ENCODE measurements at places on chromosomes 12 and 14.
A peak's percentile ranks its signal among the peaks of the same experiment; 100 is the strongest.

GRCh38 chr12:42780671-42781070, 191.1 kb upstream of the PRICKLE1 start:
- no peak for DNase-seq

DNA sequence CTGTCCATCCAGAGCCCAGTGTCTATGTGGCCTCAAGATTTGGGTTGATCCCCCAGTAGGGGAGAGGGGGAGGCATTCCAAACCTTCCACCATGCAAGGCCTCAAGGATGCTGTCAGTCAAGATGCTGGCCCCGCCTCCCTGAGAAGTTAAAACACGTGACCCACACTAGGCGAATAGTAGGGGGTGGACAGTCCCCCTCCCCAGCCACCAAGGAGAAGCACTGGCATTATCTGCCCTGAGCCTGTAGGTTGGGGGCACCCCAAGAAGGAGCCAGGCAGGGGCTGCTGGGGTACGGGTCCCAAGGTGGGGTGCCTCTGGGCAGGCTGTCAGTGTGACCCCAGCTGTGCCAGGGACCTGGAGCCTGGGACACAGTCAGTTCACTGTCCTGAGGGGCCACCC, 2.3 kb downstream of the SLC25A29 start:
- DNase-seq, result no peak

- DNase-seq, result no peak
Observed at GRCh38 chr14:104388541-104389325, 190.8 kb upstream of the C14orf180 start.

DNA sequence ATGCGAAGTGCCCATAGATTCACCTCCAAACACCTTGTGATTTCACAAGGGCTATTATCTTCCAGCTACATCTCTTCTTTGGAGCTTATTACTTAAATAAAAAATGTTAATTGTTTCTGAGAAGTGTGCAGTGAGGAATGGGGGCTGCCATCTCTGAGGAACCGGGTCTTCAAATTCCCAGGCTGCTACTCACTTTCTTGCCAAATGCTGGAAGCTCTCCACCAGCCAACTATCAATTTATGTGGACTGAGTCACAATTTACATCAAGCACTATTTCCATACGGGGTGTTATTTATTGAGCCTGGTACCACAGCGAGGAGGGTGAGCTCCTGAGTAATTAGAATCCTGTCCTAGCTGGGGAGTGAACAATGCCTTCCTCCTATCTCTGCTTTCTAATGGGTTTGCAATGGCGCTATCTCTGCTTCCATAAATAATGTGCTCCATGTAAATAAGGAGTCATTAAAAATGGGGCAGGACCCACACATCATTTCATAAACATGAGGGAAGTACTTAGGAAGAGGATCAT, 898.3 kb downstream of the VRK1 start:
- DNase-seq, result no peak

GRCh38 chr14:70808416-70809224, 693 bp downstream of the MAP3K9 start:
- no peak for DNase-seq

DNA sequence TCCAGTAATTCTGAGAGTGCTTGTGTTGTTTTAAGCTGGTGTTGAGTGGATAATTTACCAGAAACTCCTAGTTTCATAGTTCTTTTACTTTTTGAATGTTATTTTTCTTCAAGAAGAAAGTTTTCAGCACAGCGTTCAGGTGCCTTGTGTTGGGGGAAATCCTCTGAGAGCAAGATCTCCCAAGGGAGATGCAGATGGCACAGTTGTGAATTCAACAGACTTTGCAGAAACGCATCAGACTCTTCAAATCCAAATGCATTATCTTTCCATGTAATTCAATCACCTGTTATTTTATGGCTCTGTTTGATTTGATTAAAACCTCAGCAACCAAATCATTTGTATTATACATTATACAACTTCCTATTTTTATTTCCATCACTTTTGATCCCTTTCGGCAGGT, 439.9 kb downstream of the EGLN3 start:
- DNase-seq, result no peak

- no peak for DNase-seq
Observed at GRCh38 chr12:73225371-73225937, 953.3 kb downstream of the TRHDE start.

DNA sequence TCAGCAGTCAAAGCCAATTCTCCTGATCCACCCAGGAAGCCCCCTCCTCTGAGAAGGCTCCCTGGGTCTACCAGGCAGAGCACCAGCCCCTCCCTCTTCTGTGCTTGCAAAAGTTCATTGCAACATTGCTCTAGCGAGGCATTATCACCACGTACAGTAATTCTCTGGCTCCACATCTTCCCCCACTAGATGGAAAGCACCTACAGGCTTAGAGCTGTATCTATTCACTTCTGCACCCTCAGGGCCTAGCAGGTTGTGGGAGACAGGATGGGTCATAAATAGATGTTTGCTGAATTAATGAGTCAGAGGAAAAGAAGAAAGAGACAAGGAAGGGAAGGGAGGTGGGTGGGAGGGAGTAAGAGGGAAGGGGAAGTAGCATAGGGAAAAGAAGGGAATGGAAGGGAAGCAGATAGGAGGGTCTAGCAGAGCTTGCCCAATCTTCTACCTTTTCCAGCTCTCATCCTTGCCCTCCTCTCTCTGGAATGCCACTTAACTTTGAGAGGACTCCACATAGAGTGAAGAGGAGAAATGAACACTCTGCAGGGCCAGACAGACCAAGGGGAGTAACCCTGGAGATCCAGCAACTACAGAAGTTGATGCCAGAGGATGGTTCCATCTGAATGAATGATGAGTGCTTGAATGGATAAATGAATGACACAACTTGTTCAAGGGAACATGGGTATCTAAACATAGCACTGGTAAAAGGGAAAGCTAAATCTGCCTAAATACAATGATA, 42.0 kb upstream of the NT5DC3 start:
- no peak for DNase-seq

- DNase-seq, result no peak
Observed at GRCh38 chr14:99772371-99773283, 20.6 kb upstream of the EML1 start.

- DNase-seq, result no peak
Observed at GRCh38 chr12:29612912-29613311, 115.4 kb upstream of the OVCH1 start.

- DNase-seq, result no peak
Observed at GRCh38 chr12:1507308-1507707, 87.1 kb downstream of the FBXL14 start.

DNA sequence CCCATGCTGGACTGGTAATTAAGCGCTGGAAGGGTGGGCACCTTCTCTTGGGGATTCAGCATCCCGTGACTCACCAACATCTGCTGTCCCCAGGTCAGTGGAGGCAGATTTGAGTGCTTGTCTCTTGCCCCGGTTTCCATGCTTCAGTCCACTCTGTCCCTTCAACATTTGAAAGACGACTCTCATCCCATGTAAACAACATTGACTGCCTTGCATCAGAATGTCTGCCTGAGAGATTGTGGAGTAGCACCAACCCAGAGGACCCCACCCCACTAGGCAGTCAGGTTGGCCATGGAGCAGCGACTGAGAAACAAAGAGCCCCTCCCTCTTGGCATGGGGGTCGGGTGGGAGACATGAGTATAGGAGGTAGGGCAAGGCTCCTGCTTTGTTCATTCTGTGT, 4.9 kb upstream of the STAC3 start:
- no peak for DNase-seq

- no peak for DNase-seq
Observed at GRCh38 chr14:73744874-73745529, 30.8 kb upstream of the PNMA1 start.

- DNase-seq, result no peak
Observed at GRCh38 chr14:54683882-54684794, 117.2 kb downstream of the SAMD4A start.

GRCh38 chr14:88866305-88866704, 41.9 kb downstream of the TTC8 start:
- DNase-seq, result no peak

- no peak for DNase-seq
Observed at GRCh38 chr12:130014485-130014807, 110.6 kb upstream of the TMEM132D start.

DNA sequence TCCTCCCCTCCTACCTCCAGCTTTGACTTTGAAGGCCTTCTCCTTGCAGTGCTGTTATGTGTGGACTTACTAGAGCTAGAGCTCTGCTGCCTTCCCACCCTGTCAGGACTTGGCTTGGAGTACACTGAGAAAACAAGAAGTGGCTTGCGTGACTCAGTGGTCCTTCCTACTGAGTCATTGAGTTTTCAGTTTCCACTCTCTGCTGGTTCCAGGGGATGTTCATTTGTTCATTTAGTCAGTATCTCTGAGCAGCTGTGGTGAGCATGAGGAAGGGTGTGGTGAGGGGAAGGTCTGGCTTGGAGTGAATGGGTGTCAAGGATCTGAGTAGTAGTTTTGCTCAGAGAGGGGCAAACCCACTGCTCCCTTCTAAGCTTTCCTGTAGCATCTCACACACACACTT, 17.2 kb upstream of the ELK3 start:
- peak; percentile 99 for DNase-seq

- no peak for DNase-seq
Observed at GRCh38 chr14:72787841-72788240, 106.1 kb downstream of the DPF3 start.

DNA sequence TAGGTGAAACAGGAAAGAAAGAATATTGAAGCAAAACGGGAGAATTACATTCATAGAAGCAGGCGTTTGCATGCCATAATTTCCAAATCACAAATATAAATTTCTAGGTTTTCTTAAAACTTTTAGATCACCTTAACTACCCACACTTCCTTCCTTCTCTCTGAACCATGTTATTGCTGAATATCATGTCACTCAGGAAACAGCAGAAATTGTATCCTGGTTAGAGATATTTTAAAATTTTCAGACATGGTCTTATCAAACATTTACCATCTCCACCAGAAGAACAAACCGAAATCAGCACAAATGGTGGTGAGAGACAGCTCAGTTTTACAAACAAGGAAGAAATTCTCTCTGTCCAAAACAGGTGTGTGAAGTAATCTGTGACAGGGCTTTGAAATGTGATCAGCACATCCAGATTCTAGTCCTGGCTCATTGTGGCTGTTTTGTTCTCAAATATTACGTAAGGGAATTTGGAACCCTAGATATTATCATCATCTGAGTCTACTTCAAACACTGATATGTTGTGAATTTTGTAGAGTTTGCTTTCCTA, 16.3 kb downstream of the TESPA1 start:
- no peak for DNase-seq

DNA sequence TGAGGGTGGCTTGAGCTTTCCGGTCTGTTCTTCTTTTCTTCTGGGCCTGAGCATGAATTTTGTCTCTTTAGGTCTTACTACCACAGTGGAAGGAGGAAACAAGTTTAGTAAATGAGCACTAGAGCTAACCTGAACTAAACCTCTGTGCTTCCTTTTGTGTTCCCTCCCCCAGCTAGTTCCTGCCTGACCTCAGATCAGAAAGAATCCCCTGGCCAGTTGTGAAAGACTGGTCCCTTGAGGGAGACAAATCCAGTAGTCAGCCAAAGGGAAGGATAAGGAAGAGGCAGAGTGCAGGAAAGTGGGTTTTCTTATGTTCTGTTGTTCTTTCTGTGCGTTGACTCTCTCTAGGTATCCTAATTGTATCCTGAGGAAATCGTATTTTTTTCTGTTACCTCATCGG, 17.5 kb downstream of the ZNF664 start:
- no peak for DNase-seq

DNA sequence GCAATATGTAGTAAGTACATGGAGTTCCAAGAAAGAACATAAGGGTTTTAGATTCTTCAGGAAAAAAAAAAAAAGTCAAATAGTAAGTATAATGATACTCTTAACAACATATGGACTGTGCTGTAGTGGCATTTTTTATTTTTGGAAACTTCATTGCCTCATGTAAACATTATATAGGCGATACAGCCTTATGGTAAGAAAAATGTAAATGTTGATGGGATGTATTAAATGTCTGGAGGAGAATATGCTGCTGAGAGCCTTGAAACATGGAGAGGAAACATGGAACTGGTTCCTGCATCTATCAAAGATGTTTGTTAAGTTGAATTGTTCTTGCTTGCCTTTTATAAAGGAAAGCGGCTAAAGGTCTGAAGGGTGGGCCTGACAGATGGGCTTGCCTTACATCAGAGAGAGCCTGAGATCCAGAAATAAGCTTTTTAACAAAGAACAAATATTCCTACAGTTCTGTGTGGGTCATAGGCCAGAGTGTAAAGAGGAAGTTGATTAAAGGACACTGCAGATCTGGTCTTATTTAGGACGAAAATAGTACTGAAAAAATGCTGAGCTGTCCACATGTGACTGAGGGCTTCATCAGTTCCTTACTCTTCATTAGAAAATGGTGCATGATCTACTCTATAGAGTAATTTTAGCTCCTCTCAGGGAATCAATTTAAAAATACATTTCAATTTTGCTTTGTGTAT, 448.1 kb upstream of the DCN start:
- no peak for DNase-seq

DNA sequence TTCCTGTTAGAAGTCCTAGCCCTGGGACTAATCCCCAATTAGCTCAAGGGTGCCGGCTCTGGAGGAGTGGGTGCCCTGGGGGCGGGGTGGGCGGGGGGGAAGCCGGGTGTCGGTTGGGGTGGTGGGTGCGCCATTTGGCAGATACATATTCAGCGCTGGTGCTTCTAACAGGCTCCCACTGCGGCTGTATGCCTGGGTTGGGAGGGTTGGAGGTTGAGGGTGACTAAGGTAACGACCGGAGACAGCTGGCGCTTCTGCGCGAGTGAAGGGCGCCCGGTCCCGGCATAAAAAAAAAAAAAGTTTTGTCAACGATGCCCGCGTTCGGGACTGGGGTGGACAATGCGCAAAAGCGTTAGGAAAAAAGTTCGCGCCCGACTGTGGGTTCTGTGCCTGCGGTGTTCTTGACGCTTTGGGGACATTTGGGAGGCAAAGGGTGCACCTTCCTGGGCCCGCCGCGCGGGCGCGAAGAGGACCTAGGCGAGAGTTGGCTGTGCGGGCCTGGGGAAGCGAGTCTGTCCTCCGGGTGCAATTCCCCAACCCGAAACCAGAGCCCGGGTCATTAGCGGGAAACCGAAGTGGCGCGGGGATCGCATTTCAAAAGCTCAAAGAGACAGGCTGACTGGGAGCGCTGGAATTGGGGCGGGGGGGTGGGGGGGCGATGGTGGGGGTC, 19.2 kb downstream of the TBX3 start:
- DNase-seq, result no peak

- no peak for DNase-seq
Observed at GRCh38 chr12:124764870-124765580, 98.6 kb downstream of the SCARB1 start.

DNA sequence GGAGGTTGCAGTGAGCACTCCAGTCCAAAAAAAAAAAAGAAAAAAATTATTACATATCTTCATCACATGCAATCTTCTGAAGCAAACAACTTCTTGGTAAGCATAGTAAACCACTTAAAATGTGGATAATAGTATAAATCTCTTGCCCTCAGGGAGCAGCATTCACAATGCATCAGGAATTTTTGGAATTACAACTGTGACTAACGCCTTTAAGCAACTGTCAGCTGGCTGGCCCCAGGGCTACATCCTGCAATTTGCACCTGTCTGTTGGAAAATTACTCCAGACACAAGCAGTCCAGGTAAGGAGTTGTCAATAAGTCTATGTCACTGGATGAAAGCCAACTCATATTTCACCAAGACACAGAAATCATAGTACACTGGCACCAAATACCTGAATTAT, 5.5 kb upstream of the SLC7A7 start:
- no peak for DNase-seq

GRCh38 chr12:117148642-117149041, 41.6 kb downstream of the FBXO21 start:
- DNase-seq, result no peak

GRCh38 chr14:22561661-22562579, 27.1 kb downstream of the DAD1 start:
- no peak for DNase-seq
